ENCODE measurements at places on chromosomes 2 and 18. TPM values are rescaled to one million over a fixed set of nuclear protein-coding genes. Genes with fewer than 3 reads are reported as not detected.

GRCh38 chr2:204732019-204732418, 186.7 kb downstream of the PARD3B start:
- no peak for DNase-seq

Gene TDRD15
- not detected for polyA plus RNA-seq

- DNase-seq: no peak
These were observed 37.0 kb downstream of the HAUS1 start for GRCh38 chr18:46141199-46141598.

DNA sequence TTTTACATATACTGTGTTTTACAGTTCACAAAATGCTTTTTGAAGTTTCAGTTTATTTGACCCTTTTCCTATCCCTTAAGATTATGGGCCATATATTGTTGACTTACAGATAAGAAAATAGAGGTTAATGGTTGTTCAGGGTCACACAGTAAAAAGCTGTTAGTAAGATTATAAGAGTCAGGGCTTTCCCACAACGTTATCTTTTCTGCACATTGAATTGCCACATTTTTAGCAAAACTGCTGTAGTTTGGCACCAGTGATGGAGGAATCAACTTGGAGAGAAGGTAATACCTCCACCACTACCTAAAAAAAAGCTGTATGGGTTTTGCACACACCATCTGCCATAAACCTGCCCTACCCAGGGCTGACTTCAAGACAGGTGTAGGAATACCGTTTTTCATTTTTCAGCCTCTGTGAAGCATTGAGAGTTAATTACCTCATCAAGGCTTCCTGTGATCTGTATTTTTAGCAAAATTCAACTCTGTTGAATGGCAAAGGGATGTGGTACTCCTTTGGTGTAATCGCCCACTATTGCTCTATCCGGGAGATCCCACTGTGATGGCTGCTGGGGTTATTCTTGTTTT, 5.0 kb downstream of the SOWAHC start:
- no peak for DNase-seq

DNA sequence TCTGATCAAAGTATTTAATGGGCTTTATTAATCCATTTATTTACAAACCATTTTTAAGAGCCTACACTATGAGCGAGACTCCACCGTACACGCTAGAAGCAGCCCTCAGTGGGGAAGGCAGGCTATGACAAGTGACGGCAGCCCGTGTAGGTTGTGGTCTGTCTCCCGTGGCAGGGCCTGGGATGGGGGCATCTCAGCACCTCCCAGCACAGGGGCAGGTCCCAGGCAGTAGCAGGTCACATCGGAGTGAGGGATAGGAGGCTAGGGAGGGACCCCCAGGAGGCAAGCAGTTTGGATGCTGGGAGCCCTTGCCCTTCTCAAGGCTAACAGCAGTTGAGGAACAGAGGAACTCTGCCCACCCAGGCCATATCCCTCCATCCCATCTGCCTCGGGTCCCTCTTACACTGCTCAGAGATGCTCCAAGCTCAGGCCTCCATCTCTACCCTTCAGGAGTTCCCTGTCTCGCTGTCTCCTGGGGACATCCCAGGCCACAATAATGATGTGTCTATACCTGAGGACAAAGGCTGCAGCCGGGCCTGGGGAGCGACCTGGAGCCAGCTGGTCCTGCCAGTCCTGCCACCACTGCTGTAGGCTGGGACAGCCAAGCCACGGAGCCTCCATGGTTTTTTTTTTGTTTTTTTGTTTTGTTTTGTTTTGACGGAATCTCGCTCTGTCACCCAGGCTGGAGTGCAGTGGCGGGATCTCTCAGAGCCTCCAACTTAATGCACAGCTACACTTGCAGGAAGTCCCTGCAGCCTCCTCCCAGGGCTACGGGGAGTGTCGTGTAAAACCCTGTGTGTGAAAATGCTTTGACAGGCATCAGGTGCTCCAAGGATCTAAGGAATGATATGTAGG, 92.0 kb downstream of the NDUFA10 start:
- no peak for DNase-seq

Gene IGFBP2
- 695 TPM for polyA plus RNA-seq

Gene ZNF892
- polyA plus RNA-seq: 1.4 TPM

Gene GAL3ST2
- 0.15 TPM for polyA plus RNA-seq

DNA sequence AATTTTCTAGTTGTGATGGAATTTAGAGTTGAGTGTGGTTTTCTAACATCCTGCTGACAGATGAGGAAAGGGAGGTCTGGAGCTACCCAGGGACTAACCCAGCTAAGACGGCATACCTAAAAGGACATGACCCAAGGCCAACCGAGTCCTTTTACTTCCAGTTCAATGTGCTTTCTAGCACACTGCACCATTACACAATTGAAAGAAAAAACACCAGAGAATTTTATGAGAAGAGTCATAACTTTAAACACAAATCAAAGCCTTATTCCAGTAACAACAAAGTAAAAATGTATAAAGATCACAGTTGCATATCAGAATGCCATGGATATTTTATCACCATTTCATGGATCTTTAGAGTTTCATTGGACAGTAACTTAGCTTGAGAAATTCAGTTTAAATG, 480.3 kb downstream of the MEIS1 start:
- no peak for DNase-seq

GRCh38 chr2:206873423-206873822, 65.9 kb upstream of the CPO start:
- peak; percentile 54 for DNase-seq

- no peak for DNase-seq
These were observed 59.4 kb downstream of the ALPK2 start for GRCh38 chr18:58569490-58569911.

GRCh38 chr2:234603619-234604018, 106.7 kb upstream of the ARL4C start:
- no peak for DNase-seq

Gene SLC14A1
- polyA plus RNA-seq: 2.4 TPM

DNA sequence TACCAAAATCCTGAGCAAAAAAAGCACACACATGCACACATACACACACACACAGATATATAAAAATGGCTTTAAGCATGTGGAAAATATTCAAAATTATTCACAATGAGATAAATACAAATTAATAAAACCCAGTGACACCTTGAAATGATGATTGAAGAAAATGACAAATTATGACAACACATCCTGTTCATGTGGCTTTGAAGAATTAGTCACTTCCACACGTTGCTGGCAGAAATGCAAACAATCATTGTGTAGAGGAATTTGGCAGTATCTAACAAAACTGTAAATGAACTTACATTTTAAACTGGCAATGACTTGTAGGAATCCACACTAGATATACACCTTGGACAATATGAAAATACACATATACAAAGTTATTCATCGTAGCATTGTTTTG, 95.8 kb upstream of the RGPD4 start:
- DNase-seq: no peak

- DNase-seq: no peak
These were observed 89.4 kb downstream of the MYOM1 start for GRCh38 chr18:3130344-3130743.

DNA sequence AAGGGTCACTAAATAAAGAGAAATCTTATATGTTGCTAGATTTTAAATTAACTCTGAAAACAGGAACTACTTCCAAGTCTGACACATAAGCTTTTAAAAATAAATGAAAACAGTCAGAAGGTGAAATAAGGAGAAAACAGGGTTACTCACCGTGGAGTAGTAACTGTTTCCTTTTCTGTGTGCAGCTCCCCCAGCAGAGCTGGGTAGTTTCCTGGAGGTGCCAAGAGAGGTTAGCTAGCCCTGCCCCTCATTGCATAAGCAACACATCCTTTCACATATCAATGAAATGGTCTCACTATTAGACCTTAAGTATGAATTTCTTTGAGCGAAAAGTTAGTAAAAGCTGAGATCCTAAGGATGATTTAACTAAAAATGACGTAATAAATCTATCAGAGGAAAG, 54.0 kb upstream of the GPR75 start:
- no peak for DNase-seq

DNA sequence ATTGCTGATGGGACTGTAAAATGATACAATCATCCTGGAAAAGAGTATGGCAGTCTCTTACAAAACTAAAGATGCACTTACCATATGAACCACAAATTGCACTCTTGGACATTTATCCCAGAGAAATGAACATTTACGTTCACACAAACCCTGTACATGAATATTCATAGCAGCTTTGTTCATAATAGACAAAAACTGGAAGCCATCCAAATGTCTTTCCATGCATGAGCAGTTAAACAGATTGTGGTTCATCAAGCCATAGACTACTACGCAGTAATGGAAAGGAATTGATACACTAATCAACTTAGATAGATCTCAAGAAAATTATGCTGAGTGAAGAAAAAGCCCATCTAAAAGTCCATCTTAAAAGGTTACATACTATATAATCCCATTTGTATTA, 156.1 kb upstream of the SLC39A10 start:
- no peak for DNase-seq

- DNase-seq: peak; percentile 71
These were observed 29.2 kb upstream of the MSH2 start for GRCh38 chr2:47373747-47374146.

DNA sequence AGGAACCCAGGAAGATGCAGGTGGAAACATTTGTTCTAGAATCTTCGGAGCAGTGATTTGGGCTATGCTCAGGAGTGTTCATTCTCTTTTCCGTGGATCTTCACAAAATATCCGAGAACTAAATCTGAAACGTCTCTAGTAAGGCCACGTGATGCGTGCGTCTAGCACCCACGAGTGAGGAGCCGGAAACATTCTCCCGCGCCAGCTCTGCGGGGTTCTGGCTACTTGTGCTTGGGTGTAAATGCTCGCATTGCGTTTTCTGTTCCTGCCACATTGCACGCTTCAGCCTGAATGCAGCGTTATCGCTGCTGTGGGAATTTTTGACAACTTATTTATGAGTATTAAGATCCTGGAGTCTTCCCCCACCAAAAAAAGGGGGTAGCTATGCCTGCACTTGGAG, 71.4 kb downstream of the KLHL29 start:
- no peak for DNase-seq

Gene CEBPZOS
- polyA plus RNA-seq: 27.5 TPM

- DNase-seq: no peak
These were observed 326.8 kb downstream of the LRRTM1 start for GRCh38 chr2:79977792-79978191.

Gene TUBA3E
- polyA plus RNA-seq: not detected

GRCh38 chr2:118971245-118972122, 29.5 kb downstream of the MARCO start:
- no peak for DNase-seq

DNA sequence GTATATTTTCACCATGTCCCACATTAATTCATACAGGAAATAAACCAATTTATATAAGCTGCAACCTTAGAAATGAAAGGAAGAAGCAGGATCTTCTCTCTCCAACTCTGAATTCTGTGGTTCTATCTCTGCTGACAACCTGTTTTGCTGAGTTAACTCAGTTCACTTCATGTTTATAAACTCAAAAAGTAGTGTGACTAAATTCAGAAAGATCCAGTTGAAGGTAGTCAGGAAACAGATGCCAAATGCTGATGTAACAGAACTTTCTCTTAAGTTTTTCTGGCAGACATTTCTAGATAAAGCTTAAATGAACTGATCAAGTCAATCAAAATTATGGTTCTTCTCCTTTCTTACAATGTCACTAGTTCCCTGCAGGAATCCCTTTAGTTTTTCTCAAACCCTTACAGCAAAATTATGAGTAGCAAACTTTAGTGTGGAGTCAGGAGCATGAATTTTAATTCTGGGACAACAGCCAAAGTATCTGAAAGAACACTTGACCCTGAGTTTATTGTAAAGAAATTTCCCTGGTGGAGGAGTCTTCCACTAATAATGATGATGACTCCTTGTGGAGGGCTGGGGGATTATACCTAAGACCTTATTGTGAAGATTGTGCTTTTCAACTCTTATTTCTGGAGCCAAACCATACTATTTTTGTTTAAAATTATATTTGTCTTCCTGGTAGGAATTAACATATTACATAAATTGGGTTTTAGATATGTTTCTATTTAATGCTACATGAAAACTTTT, 216.9 kb downstream of the MYO3B start:
- DNase-seq: no peak

GRCh38 chr2:205758051-205758450, 75.8 kb downstream of the NRP2 start:
- no peak for DNase-seq

DNA sequence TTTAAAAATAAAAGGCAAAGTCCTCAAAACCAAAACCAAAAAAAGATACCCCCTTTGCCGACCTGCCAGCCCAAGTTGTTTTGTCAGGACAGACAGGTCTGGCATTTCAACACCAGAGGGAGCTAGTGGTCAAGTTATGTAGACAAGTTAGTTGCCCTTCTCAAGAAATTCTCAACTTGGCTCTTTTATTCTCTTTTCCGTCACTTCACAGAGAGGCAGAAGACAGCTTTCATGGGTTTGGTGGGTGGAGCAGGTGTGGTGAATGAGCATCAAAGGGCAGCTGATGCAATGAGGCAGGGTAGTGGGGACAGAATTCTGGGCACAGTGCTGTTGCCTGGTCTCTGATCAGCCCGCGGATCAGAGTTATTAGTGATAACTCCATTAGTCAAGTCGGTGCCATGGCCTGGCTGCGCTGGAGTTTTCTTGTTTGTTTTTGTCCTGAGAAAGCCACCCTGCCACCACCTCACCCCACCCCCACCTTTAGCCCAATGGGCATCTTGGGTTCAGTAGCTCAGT, 303.7 kb upstream of the EPAS1 start:
- peak; percentile 70 for DNase-seq

- DNase-seq: no peak
These were observed 220.6 kb downstream of the ZBTB7C start for GRCh38 chr18:48188609-48189008.

DNA sequence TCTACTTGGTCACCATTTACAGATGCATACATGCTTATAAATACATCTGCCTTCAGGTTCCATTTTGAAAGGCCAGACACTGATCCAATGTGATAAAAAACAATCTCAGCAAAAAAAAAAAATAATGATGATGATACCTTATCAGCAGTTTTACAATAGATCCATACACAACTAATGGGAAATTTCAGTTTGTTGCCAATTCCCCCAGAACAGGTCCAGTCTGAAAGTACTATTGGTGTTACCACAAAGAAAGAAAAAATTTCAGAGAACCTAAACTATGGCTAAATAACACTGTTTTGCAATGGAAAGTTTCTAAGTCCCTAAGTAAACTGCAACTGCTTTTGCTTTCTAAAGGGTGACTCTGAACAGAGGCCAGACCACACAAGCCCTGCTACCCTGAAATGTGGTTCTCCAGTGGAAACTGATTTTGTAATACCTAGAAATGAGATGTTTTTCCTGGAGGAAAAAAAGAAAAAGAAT, 54.1 kb downstream of the LPIN2 start:
- peak; percentile 11 for DNase-seq

GRCh38 chr2:85091838-85092237, 41.4 kb upstream of the TCF7L1 start:
- no peak for DNase-seq

Gene MLPH
- polyA plus RNA-seq: 84.8 TPM

GRCh38 chr2:127606625-127607398, 39.1 kb upstream of the GPR17 start:
- no peak for DNase-seq

- no peak for DNase-seq
These were observed 23.2 kb downstream of the METTL8 start for GRCh38 chr2:171410624-171411023.

- no peak for DNase-seq
These were observed 89.6 kb downstream of the BCL2 start for GRCh38 chr18:63229971-63230370.

Gene SH3RF3
- polyA plus RNA-seq: 1.9 TPM

Gene ALKAL2
- not detected for polyA plus RNA-seq
